ENCODE measurements at places on chromosomes 12 and 14.

- DNase-seq: no peak
These were observed 290.3 kb downstream of the SOX5 start for GRCh38 chr12:23659131-23659530.

- DNase-seq: no peak
These were observed 92.8 kb upstream of the TMTC2 start for GRCh38 chr12:82593901-82594396.

- DNase-seq: no peak
These were observed 202.7 kb downstream of the RASSF9 start for GRCh38 chr12:85633491-85633890.

- no peak for DNase-seq
These were observed 190.0 kb upstream of the C14orf180 start for GRCh38 chr14:104389326-104390220.

- DNase-seq: no peak
These were observed 12.1 kb upstream of the SLC38A2 start for GRCh38 chr12:46384451-46385309.

GRCh38 chr12:41777064-41777790 lies 367.4 kb downstream of the GXYLT1 start:
- DNase-seq: no peak

- DNase-seq: no peak
These were observed 57.2 kb downstream of the MVK start for GRCh38 chr12:109630815-109631214.

- DNase-seq: no peak
These were observed 238.9 kb downstream of the CHST11 start for GRCh38 chr12:104695453-104696148.

GRCh38 chr12:31312431-31312830 lies 13.5 kb downstream of the SINHCAF start:
- no peak for DNase-seq

- no peak for DNase-seq
These were observed 11.5 kb downstream of the RSRC2 start for GRCh38 chr12:122515275-122515674.

DNA sequence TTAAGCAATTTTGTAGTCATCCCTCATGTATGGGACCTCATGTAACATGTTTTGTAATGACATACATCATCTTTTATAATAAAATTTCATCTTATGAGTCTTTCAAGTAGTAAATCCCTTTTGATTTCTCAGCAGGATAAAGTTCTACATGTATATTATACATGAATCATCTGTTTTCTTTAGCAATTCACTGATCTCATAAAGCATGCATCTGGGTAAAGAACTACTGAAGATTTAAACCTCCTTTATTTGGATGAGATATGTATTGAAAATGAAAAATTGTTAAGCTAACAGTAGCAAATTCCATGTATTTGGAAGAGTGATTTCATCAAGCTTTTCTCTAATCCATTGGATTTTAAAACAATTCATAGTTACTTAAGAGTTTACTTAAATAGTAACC lies 126.9 kb downstream of the KITLG start:
- no peak for DNase-seq

DNA sequence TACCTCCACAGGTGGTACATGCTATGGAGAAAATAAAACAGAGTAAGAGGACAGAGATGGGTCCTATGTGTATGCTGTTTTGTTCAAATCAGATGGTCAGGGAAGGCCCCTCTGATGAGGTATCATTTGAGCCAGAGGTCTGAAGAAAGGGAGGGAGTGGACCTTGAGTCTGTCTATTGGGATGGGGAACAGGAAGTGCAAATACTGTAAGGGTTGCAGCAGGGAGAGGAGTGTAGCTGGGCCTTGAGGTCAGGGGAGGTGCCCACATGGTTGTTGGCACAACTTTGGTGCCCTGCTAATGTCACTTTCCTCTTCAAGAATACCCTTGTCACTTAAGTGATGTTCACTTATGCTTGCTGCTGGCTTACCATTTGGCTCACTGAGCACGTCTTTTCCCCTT lies 83.3 kb downstream of the PRKCH start:
- no peak for DNase-seq

DNA sequence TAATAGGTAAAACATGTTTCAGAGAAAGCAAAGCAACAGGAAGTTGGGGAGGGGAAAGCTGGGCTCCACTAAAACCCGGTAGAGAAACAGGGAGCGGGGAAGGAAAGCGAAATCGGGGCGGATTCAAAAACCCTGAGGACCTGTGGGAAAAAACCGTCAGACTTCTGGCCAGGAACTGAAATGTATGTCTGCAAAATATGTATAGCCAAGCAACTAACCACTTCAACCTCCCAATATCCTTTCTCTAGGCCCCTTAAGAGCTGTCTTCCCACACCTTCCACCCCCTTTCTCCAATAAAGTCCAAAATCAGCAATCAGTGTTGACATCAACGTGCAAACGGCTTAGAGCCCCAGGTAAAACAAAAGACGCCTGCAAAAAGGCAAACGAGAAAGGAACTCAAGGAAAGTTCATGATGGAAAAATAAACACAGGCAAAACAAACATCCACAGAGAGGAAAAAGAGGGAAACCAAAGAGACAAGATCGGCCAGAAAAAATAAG lies 32.8 kb downstream of the SIX1 start:
- DNase-seq: no peak

GRCh38 chr12:68631227-68631626 lies 20.5 kb downstream of the RAP1B start:
- DNase-seq: no peak

DNA sequence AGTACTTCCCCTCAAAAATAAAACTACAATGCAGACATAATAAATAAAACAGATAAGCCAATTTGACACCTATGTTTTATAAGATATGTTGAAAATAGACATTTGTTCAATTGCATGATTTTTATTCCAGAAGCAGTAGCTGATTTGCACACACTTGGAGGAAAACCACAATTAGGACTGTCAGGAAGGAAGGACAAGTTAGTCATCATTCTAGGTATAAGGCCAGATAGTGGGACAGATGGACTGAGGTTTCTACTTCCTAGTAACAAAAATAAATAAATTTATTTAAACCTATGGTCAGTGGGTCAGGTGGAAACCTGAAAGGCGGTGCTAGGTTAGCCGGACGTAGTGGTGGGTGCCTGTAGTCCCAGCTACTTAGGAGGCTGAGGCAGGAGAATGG lies 141.8 kb upstream of the RASSF8 start:
- DNase-seq: no peak

DNA sequence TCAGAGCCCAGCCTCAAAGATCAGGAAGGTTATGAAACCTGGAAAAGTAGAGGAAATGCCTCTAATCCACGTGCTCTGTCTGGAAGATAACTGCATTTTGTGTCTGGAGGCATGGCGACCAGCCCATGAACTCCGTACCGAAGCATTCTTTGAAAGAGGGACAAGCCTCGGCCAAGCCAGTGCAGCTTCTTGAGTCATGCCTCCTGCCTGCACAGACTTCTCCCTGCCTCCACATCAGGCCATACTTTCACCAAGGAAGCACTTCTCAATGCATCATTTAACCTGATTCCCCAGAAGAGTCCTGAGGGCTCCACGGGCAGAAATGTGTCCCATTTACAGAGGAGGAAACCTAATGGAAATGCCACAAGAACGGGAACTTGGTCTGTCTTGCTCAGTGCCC lies 3.4 kb downstream of the ACTN1 start:
- no peak for DNase-seq

DNA sequence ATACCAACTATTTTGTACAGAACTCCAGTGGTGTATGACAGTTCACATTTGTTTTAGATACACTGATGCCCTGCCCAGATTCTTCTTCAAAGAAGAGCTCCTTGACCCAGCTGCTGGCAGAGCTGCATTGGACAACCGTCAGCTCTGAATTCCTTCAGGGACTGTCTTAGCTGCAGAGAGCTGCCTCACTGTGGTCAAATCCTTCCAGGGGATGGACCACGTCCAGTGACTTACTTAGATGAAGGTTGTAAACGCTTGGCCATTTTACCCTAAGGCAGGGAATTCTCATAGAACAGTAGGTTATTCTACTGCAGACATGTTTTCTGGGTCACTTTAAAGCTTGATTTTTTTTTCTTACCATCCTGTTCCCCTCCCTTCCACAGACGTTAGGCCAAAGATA lies 905.0 kb upstream of the ATXN7L3B start:
- DNase-seq: no peak
